ENCODE measurements at places on chromosomes 1 and 21.

DNA sequence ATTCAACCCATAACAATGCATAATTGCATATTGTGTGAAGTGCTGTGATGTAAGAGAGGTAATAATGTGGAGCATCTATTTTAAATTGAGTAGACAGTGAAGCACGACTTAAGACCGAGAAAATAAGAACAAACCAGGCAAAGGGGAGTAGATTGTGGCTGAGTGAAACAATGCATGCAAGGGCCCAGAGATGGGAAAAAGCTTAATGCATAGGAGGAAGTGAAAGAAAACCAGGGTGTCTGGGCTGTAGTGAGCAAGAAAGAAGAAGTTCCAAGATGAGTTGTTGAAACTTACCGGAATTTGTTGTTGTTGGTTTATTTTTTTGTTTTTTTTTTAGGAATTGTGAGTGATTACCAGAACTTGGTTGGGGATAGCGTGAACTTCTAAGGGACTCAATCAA, 104.7 kb downstream of the SNX7 start:
- DNase-seq = no peak

- DNase-seq = no peak
Observed at GRCh38 chr1:207987164-207987563, 76.2 kb upstream of the CD34 start.

GRCh38 chr1:63967901-63968300, 194.1 kb downstream of the ROR1 start:
- DNase-seq = no peak

DNA sequence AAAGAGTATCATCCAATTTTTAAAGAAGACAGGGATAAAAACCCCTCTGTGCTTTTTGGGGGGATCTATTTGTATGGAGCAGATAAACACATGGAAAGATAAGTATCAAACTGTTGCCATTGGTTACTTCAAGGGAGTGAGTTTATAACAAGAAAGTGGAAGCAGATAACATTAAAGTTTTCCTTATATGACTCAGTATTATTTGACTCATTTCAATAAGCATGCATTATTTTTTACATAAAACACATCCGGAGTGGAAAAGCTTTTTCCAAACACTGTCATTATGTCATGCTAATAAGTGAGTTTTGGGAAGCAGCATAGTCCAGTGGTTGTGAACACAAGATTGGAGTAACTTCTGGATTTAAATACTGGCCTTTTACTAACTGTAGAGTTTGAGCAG, 452.2 kb downstream of the LTN1 start:
- no peak for DNase-seq

DNA sequence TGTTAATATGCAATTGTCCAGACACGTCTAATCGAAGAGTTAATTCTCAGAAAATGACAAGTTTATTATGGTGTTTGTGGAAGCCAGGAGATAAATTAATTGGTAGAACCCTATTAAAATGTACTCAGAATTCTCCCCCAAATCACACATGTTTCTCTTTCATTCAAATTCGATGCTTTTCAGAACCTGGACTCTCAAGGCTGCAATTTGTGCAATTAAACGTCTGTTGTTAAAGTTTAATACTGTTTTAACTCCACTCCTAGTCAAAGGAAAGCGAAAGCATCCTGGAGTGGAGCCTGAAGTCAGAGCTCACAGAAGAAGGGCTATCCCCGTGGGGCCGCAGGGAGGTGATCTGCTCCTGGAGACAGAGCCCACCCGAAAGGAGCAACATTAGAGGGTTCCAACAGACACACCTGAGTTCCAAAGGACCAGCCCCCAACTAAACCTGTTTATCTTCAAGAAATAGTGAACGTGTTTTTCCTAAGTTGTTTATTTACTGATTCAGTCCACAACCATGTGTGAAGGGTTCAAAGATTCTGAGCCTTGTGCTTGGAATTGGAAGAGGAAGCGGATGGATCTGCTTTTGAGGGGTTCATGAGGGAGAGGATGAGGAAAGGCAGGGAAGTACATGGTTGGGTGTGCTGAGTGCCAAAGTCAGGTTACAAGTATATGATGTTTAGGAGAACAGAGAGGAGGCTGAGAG, 68.0 kb upstream of the AKT3 start:
- DNase-seq = no peak

DNA sequence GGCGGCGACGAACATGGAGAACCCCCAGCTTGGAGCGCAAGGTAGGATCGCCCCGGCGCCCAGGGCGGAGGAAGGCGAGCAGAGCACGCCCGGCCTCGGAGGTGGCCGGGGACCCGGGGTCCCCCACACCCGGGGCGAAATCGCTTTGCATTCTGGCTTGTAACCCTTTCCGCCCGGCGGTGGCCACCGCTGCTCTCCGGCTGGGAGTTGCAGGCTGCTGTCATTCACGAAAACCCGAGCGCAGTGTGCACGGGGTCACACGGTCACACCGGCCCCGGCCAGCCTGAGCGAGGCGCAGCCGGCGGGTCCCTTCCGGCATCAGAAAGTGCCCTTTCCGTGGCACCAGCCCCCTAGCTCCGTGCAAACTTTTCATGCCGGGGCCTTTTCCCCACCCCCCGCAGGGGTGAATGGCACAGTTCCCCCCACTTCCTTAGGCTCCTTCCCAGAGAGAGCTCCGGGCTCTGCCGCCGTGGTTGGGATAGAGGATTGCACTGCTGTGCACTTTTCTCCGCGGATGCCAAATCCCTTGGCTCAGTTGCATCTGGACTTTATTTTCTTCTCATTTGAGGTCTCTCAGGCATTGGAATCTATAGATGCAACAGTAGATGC, 802 bp downstream of the KAZN start:
- DNase-seq = no peak
